ENCODE measurements at places on chromosomes 4 and X.

DNA sequence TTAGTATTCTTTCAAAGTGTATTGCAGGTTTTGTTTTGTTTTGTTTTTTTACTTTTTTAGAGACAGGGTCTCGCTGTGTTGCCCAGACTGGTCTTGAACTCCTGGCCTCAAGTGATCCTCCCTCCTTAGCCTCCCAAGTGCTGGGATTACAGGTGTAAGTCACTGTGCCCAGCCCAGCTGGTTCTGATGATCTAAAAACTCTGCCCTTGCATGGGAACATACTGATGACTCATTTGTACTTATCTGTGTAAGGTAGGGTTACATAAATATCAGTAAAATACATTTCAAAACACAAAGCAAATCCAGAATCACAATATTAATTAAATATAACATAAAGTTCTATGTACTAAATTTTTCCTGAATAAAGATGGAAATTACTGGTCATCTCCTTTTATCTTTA is 7.4 kb upstream of the SLC9B1 start:
- DNase-seq: no peak

DNA sequence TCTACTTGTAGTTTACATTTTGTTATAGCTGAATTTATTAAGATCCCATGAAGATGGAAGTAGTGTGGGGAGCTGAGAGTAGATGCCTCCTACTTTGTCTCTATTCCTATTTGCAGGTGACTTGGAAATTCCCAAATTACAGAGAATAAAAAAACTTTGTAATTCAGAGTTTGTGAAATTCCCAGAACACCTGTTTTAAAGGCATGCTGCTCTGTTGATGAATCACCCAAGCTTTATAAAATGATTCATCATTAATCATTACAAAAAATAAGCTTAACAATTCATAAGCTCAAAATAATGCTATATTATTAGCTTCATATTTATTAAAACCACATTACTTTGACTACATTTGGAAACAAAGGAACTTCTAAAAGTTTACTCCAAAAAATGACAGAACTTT is 856.3 kb downstream of the RPA4 start:
- no peak for DNase-seq

DNA sequence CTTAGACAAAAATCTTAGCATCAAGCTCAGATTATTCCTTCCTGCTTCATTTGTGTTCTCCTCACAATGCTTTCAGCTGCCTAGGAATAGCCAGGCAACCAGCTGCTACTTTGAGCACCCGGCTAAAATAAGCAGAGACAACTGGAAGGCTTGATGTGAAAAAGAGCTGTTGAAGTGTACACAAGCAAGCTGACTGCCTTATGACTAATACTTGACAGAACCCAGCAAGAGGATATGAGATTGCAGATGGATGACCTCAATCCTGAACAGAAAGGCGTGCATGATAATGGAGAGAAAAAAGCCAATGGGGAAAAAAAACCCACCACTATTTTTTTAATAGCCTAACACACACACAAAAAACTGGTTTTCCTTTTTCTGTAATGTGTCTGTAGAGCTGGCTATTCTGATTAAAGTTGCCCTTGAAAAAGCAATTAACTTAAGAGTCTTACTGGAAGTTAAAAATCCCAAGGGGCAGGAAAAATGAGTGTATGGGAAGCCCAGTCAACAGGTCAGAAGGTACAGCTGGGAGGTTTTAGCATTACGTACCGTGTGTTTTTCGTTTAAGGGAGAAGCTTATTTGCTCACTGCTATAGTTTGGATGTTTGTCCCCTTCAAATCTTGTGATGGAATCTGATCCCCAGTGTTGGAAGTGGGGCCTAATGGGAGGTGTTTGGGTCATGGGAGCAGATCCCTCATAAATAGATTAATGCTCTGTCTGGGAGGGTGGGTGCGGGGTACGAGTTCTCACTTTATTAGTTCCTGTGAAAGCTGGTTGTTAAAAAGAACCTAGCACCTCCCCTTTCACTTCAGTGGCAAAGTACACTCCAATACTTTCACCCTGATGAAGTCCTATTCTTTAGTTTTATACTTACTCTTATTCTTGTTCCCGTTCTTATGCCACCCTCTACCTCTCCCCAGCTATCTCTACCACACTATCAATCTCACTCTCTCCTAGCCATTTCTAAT is 37.1 kb upstream of the HERC6 start:
- no peak for DNase-seq

- no peak for DNase-seq
Observed at GRCh38 chr4:16864199-16864598, 34.2 kb downstream of the LDB2 start.

- DNase-seq: no peak
Observed at GRCh38 chr4:109321232-109321631, 18.8 kb upstream of the COL25A1 start.

- DNase-seq: no peak
Observed at GRCh38 chrX:3403748-3404147, 57.3 kb upstream of the MXRA5 start.

DNA sequence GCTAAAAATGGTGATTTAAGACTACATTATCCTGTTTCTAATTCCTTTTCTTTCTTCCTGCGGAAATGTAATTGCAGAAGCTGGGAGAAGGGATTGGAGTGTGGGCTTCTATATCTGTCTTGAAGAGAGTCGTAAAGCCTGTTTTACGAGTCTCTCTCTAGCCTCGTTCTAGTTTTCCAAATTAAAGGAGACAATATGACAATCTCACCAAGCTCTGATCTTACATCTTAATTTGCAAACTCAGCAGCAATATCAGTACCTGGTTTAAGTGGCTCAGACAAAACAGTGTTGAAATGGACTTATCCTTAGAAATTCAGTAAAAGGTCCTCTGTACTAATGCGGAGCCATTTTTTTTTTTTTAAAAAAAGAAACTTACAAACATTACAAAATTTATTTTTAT is 349.5 kb upstream of the HAND2 start:
- no peak for DNase-seq

GRCh38 chr4:84501202-84501503 is 2.1 kb upstream of the NKX6-1 start:
- DNase-seq: no peak
